ENCODE measurements at places on chromosomes 1 and 21.

GRCh38 chr1:18549906-18550305 is 69.2 kb downstream of the KLHDC7A start:
- DNase-seq, result no peak

DNA sequence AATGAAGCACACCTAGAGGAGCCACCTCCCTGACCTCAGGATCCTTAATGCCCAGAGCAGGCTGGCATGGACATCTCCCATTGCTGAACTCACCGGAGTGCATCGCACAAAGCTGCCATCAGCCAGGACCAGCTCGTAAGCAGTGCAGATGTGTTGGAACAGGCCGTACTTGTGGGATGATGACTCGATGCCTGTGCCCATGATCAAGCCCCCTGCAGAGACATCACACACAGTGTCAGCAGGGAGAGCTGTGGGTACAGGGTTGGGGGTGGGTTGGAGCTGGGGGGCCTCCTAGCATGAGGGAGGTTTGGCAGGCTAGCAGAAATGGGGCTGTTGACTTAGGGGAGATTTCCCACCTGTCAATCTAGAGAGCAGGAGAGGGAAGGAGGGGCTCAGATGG is 12.0 kb downstream of the DHCR24 start:
- DNase-seq, result no peak

DNA sequence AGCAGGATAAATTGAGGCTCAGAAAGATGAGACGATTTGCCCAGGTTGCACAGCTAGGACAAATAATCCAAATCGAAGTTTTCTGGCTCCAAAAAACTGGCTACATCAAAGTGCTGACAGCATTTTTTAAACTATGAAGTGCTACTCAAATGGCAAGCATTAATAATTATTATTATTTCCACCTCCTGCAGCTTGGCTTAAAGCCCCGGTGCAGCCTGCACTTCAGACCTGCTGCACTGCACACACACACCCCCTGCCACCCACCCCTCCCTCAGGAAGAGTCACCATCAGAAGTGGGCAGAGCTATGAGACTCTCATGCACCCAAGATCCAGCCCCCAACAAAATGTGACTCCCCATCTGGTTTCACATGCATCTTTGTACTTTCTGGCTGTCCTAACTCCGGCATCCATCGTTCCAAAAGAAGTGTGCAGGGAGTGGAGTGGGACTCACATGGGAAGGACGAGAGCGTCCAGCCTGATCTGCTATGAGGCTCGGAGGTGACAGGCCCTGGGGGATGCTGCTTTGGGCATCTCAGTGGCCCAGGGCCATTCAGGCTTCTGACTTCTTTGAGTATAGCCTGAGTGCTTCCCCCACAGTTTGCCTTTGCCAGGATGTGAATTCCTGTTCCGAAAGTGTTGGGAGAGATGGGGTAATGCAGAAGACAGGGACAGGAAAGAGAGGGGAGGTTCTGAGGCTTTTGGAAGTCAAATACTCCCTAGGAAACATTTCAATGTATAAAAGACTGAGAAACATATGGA is 65.0 kb upstream of the FAM20B start:
- DNase-seq, result no peak

DNA sequence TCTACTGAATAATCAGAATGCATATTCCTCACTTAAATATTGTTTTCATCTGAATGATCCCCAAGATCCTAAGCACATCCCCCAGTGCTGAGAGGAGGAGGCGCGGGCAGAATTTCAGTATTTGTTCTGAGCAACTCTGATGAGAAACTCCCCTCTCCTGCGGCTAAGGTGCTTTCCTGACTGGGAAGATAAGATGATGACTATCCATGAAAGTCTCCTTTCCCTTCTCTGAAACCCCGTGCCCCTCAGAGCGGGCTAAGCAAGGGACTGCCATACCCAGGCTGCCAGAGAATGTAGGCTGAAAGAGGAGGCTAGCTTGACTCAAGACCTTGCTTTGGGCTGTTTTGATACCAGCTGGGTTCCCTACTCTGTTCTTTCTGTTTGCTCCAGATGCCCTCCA is 39.7 kb upstream of the IPO9 start:
- no peak for DNase-seq

DNA sequence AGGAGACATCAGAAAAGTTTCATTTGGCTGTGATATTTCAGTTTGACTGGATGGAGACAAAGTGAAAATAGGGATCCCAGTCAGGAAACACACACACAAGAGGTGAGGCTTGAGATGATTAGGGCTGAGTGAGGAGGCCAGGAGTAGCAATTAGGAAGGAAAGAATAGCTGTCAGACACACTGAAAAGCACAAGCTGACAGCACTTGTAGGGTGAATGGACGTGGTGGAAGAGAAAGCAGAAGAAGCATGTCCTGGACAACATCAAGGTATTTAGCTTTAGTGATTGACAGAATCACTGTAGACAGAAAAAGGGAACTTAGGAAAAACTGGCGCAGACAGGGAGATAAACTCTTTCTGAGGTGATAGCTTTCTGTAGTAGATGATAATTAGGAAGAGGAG is 347.7 kb downstream of the TGFB2 start:
- no peak for DNase-seq

DNA sequence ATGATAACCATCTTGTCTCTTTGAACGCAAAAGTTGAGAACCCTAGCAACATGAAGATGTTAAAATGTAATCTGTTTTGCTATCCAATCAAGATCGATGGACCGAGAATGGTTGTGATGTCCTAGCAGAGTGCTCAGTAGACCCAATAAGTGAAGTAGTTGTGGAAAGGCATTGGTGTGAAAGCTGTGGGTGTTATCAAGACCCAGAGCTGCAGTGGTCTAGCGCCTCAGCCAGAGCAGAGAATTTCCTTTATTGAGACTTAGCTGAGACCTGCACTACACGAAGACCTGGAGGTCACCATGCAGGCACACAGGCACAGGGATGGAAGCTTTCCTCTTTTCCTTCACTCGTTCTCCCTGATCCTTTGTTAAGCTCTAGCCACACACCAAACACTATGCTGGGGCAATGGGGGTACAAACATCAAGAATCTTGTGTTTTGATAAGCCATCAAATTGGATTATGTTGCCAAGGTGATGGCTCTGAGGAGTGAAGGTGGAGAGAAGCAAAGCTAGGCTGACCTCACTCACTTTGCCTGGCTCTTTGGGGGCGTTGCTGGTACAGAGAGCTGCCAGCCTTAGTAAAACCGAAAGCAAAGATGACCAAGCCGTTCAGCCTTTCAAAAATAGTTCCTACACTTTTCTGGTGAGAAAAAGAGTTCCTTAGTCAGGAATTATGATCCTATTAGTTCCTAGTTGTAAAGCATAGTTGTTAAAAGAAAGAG is 24.1 kb downstream of the METTL13 start:
- DNase-seq, result no peak

DNA sequence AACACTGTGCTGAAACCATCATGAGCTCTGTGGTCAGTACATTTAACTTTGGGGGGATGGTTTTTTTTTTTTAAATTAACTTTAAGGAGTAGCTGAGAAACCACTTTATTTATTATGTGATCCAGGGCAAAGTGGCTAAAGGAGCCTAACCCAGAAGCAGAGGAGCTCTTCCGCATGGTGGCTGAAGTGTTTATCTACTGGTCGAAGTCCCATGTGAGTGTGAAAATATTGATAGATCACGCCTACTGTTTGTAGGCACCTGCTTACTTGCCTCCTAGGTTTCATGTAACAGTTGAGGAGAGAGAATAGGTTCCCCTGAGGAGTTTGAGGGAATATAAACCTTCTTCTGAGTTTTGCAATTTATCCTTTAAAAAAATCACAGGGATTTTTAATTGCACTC is 181.4 kb downstream of the ZP4 start:
- DNase-seq, result no peak

GRCh38 chr1:186967656-186968394 is 139.1 kb downstream of the PLA2G4A start:
- no peak for DNase-seq

DNA sequence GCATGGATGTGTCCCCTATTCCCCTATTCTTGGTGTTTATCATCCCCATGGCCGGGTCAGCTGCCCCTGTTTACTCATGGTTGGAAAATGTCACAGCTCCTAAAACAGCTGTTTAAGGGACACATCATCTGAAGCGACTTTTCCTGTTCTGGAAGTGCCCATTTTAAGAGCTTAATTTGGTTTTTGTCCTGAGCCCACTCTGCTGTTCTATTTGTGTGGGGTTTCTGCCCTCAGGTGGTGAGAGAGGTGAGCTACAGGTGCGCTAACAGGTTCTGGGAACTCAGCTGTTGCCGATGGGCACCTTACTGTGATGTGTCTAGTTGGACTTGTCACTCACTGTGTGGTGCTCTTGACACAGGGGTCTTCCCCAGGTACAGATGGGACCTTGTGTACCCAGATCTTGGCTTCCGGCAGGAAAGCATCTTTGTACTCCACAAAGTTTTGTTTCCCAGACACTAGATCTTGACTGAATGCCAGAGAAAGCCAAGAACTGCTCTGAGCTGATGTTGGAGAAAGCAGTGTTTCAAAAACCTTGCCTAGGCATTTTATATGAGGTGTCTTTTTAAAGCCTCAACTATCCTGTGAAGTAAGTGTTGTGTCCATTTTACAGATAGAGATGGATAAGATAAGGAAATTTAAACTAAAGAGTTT is 59.0 kb upstream of the CD1D start:
- peak; percentile 25 for DNase-seq

- no peak for DNase-seq
Measured at GRCh38 chr1:8590721-8591351, 226.6 kb downstream of the RERE start.

DNA sequence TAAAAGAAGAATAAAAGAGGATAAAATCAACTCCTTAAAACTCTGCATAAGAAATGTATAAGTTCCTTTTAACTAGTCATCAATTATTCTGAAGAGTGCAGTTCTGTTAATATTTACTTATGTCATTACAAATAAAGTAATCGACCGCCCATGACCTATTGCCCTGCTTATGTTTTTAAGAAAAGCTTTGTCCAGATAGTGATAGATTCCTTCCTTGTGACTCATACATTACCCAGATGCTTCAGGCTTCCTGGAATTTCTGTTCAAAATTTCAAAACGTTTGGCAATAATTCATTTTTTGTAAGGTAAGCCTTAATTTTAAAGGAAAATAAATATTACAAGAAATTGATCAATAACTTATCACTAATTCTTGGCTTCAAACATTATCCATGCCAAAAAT is 918.2 kb upstream of the ADGRL2 start:
- DNase-seq, result peak; percentile 72

DNA sequence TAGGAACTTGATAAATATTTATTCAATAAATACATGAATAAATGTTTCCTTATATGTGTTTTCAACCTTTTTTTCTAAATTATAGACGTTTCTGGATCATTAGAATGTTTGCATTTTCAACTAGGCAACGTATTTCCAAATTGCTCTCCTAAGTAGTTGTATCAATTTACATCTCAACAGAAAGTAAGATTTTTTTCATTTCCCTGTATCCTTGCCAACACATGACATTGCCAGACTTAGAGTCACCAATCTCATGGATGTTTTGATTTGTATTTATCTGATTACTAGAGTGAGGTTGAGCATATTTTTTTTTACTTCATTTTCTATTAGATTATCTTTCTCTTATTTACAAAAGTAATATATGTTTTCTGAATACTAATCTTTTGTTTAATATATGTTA is 22.2 kb upstream of the SMG7 start:
- DNase-seq, result no peak

DNA sequence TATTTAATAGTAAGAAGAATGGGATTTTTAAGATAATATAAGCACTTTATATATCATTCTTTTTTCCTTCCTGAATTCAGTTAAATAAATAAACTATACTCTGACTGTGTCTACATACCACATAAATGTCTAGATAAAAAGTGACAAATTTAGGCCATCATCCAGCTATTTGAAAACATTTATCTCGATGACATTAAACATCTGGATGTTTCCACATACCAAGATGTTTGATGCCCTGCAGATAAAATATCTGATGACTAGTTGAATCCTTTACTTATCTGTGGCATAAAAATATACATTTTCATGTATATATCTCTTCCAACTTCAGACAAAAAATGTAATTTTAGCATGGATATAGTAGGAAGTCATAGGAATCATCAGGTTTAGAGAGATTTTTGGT is 348.3 kb downstream of the DPYD start:
- DNase-seq, result no peak

GRCh38 chr1:153687346-153688125 is 9.0 kb downstream of the NPR1 start:
- DNase-seq, result no peak

GRCh38 chr1:200527670-200528069 is 92.9 kb downstream of the KIF14 start:
- DNase-seq, result no peak

GRCh38 chr1:200082329-200082728 is 54.8 kb downstream of the NR5A2 start:
- DNase-seq, result no peak

- DNase-seq, result no peak
Measured at GRCh38 chr1:195664628-195665027, 943.6 kb downstream of the KCNT2 start.

DNA sequence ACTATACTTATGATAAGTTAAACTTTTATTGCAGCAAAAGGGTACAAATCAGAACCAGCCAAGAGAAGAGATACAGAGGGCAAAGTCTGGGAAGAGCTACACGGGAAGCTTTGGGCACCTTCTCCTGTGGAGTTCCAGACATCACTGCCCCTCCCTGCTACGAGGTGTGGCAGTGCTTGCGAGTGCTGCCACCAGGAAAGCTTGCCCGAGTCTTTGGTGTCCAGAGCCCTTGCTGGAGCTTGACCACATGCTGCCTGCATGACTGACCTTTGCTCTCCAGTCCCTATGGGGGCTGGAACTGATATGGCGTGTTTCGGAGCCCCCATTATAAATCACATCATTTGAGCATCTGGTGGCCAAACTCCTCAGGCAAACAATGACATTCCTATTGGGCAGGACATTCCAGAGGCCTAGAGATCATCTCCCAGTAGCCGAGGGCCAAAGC is 23.4 kb downstream of the PLEKHO1 start:
- peak; percentile 33 for DNase-seq

GRCh38 chr21:37582590-37582989 is 216.0 kb downstream of the DYRK1A start:
- DNase-seq, result peak; percentile 57

DNA sequence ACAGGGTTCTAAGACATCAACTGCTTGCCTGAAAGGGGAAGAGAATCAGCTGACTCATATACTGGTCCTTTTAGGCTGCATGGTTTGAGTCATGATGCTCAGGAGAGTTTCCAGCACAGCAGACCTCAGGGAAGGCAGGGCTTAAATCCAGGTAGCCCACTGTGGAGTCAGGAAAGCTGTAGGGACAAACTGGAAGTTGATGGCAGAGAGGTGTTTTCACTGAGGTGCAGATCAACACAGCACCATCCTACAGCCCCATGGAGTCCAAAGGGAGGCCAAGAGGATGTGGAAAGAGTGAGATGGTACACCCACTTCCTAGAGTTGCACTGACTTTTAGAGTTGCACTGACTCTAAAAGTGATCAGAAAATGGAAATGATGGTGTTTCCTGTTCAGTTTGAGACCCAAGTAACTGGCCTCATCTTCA is 252.4 kb upstream of the DUSP10 start:
- DNase-seq, result no peak

DNA sequence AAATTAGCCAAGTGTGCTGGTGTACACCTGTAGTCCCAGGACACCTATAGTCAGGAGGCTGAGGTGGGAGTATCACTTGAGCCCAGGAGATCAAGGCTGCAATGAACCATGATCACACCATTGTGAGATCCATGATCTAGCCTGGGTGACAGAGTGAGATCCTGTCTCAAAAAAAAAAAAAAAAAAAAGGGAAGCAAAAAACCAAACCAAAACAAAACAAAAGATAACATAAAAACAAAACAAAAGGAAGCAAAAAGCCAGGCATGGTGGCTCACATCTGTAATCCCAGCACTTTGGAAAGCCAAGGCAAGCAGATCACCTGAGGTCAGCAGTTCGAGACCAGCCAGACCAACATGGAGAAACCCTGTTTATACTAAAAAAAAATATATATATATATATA is 9.4 kb upstream of the AKR1A1 start:
- DNase-seq, result no peak

- no peak for DNase-seq
Measured at GRCh38 chr1:160662910-160663309, 16.1 kb upstream of the SLAMF1 start.
